CD8-positive, alpha-beta memory T cell (primary cell): ENCODE measurements at places on chromosomes 7 and 10.
A peak's percentile ranks its signal among the peaks of the same experiment; 100 is the strongest.

DNA sequence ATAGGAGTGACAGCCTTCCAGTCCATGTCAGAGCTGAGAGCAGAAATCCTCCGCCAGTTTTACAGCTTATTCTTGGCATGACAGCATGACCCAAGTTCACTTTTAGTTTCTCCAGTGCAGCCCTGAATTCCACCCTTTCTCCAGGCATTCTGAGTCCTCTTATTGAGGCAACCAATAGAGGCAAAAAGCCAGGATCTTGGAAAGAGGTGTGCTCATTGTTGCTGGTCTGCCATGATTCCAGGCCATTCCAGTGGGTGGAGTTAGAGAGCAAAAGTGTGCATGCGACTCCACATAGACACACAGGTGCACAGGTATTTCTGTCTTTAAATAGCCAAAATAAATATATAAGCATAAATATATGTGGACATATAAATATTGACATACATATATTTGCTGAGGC lies 224.7 kb upstream of the ADARB2 start:
- H3K27ac ChIP-seq, result no peak overlapping the region
- H3K4me1 ChIP-seq, result no peaks in the 10 kb centered on the region
- H3K4me3 ChIP-seq, result no peak overlapping the region

DNA sequence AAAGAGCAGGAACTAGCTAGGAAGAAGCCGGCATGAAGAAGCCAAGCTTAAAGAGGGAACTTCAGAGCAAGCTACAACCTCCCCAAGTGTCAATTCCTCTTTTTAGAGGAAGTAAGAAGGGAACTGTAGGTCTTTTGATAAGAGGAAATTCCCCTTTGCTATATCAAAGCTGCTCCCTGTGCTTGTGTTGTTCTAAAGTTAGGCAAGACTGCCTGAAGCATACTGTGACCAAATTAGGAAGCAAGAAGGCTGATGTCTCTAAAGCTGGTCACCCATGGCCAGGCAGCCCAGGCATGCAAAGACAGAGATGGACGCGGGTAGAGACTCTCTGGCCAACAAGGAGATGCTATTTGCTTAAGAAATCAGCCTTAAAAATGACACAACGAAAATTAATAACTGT lies 87.9 kb downstream of the RNF216 start:
- H3K36me3 ChIP-seq, result no peaks in the 10 kb centered on the region
- peak overlapping the region; percentile 35 for H3K4me3 ChIP-seq
- H3K4me1 ChIP-seq, result peaks cover 89% of the 10 kb centered on the region
- DNase-seq, result no peak
- H3K27me3 ChIP-seq, result no peaks in the 10 kb centered on the region
- H3K27ac ChIP-seq, result no peak overlapping the region

- H3K4me3 ChIP-seq, result no peak overlapping the region
- no peaks in the 10 kb centered on the region for H3K27me3 ChIP-seq
- H3K27ac ChIP-seq, result no peak overlapping the region
Observed at GRCh38 chr10:125166658-125167057, 6.3 kb upstream of the CTBP2 start.

- DNase-seq, result peak; percentile 59
- no peaks in the 10 kb centered on the region for H3K27me3 ChIP-seq
- no peaks in the 10 kb centered on the region for H3K36me3 ChIP-seq
- H3K4me1 ChIP-seq, result peaks cover 89% of the 10 kb centered on the region
- H3K27ac ChIP-seq, result peak overlapping the region; percentile 90
Observed at GRCh38 chr7:44637788-44638594, 31.6 kb downstream of the OGDH start.

DNA sequence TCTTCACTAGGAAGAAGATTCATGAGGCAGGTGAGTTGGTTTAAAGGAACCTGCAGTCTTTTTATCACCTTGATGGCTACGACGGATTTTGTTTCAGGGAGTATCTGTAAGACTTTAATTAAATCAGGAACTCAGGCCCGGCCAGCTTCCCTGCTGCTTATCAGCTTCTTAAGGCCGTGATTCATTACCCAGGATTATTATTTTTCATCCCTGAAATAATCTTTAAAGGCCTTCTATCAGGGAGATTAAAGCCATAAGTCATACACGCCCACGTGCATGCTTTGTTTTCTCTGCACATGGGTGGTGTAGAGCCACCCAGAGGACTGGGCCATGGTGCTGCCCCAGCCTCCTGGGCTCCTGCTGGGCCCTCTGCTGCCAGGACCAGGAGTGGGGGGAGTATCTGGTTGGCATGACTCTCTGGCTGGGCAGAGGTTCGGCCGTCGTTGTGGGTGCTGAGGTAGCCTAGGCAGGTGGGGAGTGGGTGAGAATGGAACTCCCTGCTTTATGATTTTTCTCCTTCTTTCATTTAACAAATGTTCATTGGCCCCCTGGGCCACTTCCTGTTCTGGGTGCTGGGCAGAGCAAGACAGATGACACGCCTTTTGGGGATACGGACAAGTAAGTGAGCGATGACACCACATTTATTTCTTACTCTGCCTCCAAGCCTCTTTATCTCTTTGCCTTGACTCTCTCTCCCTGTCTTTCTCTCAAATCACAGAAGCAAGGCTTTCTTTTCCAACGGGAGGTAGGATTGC lies 39.0 kb upstream of the PCBD1 start:
- H3K27me3 ChIP-seq, result peaks cover 5% of the 10 kb centered on the region
- H3K36me3 ChIP-seq, result no peaks in the 10 kb centered on the region
- H3K4me3 ChIP-seq, result no peak overlapping the region
- no peak overlapping the region for H3K27ac ChIP-seq

GRCh38 chr7:131254211-131254610 lies 73.5 kb upstream of the MKLN1 start:
- no peaks in the 10 kb centered on the region for H3K4me1 ChIP-seq
- no peak overlapping the region for H3K27ac ChIP-seq
- H3K27me3 ChIP-seq, result no peaks in the 10 kb centered on the region
- H3K4me3 ChIP-seq, result no peak overlapping the region
- no peak for DNase-seq

GRCh38 chr10:132627666-132628531 lies 90.3 kb downstream of the INPP5A start:
- H3K4me3 ChIP-seq, result no peak overlapping the region
- no peak for DNase-seq
- H3K36me3 ChIP-seq, result no peaks in the 10 kb centered on the region
- no peaks in the 10 kb centered on the region for H3K27me3 ChIP-seq

GRCh38 chr10:110175406-110175805 lies 32.0 kb upstream of the MXI1 start:
- no peak for DNase-seq
- H3K36me3 ChIP-seq, result no peaks in the 10 kb centered on the region
- peaks cover 12% of the 10 kb centered on the region for H3K27me3 ChIP-seq
- H3K4me1 ChIP-seq, result peaks cover 5% of the 10 kb centered on the region
- no peak overlapping the region for H3K27ac ChIP-seq

DNA sequence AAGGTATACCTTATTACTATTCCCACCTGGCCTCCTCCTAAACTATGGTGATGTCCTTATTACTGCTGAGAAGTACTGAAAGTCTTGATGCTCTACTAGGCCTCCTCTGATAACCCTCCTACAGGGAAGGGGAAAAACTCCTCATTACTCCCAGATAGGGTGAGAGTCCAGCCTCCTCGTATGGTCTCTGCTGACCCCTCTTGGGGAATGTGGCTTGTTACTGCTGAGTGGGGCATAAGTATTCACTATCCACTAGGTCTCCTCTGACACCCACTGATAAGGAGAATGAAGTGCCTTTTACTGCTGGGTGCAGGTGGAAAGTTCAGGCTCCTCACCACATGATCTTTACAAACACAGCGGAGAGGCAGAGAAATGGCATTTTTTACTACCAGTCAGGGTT lies 222.9 kb downstream of the CHRM2 start:
- no peak overlapping the region for H3K27ac ChIP-seq
- no peaks in the 10 kb centered on the region for H3K36me3 ChIP-seq
- DNase-seq, result no peak
- H3K4me3 ChIP-seq, result no peak overlapping the region
- no peaks in the 10 kb centered on the region for H3K4me1 ChIP-seq

DNA sequence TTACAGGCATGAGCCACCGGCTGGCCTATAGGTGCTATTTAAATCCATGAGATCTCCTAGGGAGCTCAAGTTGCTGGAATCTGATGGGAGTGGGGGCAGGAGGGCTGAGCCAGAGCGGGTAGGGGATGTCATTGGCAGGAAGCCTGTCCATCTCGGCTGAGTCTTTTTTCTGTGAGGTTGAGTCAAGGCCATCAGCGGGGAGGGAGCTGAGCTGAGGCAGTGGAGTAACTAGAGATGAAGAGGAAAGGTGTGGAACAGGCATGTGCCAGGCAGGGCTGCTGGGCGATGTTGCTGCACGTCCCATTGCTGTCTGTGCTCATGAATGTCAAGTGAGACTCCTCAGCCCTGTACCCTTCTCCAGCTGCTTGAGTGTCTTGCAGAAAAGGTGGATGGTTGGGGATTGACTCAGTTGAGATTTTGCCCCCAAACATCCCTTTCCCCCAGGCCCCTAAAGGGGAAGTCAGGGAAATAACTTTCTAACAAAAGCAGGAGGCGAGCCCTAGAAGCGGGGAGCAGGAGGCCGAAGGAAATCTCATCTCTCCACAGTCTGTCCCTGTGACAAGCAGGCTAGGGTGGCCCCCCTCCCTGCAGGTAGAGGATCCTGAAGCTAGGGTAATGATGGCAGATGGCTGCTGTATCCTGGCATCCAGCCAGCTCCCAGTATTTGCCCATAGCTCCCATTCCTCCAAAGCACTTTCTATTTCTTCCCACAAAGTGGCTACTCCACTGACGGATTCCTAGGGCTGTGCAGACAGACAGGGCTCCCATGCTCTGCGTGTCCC lies 5.4 kb downstream of the ATP6V1F start:
- H3K27me3 ChIP-seq, result no peaks in the 10 kb centered on the region
- DNase-seq, result no peak
- peaks cover 18% of the 10 kb centered on the region for H3K4me1 ChIP-seq
- no peak overlapping the region for H3K4me3 ChIP-seq

DNA sequence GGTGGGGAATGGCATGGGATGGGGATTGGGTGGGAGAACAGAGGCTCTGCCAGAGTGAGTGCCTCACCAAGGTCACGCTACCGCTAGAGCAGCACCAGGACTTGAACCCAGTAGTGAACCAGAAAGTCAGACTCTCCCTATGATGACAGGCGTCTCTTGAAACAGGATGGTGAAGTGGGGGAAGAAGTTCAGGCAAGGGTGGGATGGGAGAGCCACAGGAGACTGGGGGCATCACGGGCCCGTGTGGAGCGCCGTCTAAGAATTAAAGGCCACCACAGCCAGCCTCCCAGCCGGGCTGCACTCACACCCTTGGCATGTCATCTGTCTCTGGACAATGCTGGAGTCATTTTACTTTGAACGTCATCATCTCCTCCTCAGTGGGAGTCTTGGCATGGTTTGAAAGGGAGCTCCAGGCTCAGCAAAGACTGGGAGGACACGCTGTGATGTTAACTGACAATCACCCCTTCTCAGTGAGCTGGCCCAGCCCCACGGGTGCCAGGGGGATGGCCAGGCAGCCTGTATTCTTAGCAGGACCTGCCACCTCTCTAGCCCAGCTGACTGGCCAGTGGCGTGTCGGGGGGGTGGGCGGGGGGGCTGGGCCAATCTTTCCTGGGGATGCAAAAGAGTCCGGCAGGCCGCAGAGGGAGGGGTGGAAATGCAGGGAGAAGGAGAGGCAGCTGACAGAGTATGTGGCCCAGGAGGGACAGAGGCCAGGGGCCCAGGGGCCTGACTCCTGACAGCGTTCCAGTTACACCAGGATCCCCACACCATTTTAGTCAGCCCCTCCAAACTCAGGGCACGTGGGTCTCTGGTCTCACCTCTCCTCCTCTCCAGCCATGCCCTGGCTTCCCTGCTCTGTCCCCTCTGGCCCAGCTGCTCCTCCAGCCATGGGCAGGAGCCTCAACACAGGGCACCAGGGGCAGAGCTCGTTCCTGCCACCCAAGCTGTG lies 96.2 kb downstream of the VOPP1 start:
- peak overlapping the region; percentile 66 for H3K4me3 ChIP-seq
- no peak for DNase-seq
- no peaks in the 10 kb centered on the region for H3K27me3 ChIP-seq
- peaks cover 57% of the 10 kb centered on the region for H3K4me1 ChIP-seq
- no peaks in the 10 kb centered on the region for H3K36me3 ChIP-seq
- no peak overlapping the region for H3K27ac ChIP-seq

GRCh38 chr10:34916314-34916713 lies 101.2 kb upstream of the PARD3 start:
- H3K27me3 ChIP-seq, result no peaks in the 10 kb centered on the region
- no peak for DNase-seq
- no peak overlapping the region for H3K27ac ChIP-seq
- no peak overlapping the region for H3K4me3 ChIP-seq
- H3K4me1 ChIP-seq, result no peaks in the 10 kb centered on the region

- no peaks in the 10 kb centered on the region for H3K4me1 ChIP-seq
- H3K27me3 ChIP-seq, result no peaks in the 10 kb centered on the region
- DNase-seq, result no peak
- H3K27ac ChIP-seq, result no peak overlapping the region
- H3K36me3 ChIP-seq, result no peaks in the 10 kb centered on the region
Observed at GRCh38 chr7:19853261-19853832, 79.9 kb upstream of the TMEM196 start.

DNA sequence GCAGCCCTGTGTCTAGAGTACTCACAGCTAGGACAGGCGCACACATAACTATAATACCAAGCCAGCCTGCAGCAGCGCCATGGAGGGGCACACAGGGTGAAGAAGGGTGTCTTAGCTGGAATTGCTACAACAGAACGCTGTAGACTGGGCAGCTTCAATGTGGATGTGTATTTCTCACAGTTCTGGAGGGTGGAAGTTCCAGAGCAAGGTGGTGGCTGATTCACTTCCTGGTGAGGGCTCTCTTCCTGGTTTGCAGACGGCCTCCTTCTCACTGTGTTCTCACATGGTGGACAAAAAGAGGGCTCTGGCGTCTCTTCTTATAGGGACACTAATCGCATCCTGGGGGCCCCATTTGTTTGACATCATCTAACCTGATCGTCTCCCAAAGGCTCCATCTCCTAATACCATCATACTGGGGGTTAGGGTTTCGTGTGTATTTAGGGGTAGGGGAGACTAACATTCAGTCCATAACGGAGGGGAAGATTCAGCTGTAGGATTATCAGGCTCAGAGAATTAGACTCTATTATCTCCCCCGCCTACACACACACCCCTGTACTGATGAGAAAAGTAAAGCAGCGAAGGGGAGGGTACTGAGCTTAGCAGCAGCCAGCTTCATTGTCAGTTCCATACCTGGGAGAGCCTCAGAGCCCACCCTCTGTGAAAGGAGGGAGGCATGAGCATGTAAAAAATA lies 289.1 kb downstream of the CCDC3 start:
- H3K27ac ChIP-seq, result no peak overlapping the region
- H3K4me3 ChIP-seq, result no peak overlapping the region
- no peaks in the 10 kb centered on the region for H3K4me1 ChIP-seq
- no peaks in the 10 kb centered on the region for H3K27me3 ChIP-seq
- no peaks in the 10 kb centered on the region for H3K36me3 ChIP-seq

GRCh38 chr7:37284805-37285231 lies 163.8 kb downstream of the ELMO1 start:
- peak; percentile 15 for DNase-seq
- H3K27ac ChIP-seq, result no peak overlapping the region

- H3K27me3 ChIP-seq, result no peaks in the 10 kb centered on the region
- no peak for DNase-seq
- no peak overlapping the region for H3K27ac ChIP-seq
- H3K4me3 ChIP-seq, result no peak overlapping the region
Observed at GRCh38 chr10:17256627-17257026, 28.6 kb downstream of the VIM start.
